ENCODE measurements at places on chromosomes 11 and 22.

DNA sequence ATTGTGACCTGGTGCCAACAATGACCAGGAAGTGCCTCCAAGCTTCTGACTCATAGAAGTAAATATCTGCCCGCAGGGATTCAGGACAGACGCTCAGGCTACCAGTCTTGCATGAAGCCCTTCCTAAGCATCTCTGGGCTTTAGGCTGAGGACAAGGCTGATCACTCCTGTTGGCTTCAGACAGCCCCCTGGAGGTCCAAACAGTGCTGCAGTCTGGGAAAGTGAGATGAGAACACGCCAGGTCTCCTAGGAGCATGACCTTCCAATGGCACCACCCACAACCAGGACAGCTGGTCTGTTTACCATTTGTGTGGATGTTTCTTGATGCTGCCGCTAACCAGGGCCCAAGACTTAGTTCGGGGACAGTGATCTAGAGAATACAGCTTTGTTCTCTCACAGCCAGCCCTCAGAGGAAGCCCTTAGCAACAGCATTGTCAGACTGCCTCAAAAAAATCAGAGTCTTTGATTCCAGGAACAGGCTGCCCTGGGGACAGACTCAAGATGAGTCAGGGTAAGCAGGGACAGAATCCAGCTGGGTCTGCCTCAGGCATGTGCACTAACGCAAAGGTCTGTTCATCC, 111.2 kb downstream of the ZNF280B start:
- DNase-seq: no peak

GRCh38 chr11:119589001-119589400, 140.0 kb downstream of the NECTIN1 start:
- DNase-seq: no peak

DNA sequence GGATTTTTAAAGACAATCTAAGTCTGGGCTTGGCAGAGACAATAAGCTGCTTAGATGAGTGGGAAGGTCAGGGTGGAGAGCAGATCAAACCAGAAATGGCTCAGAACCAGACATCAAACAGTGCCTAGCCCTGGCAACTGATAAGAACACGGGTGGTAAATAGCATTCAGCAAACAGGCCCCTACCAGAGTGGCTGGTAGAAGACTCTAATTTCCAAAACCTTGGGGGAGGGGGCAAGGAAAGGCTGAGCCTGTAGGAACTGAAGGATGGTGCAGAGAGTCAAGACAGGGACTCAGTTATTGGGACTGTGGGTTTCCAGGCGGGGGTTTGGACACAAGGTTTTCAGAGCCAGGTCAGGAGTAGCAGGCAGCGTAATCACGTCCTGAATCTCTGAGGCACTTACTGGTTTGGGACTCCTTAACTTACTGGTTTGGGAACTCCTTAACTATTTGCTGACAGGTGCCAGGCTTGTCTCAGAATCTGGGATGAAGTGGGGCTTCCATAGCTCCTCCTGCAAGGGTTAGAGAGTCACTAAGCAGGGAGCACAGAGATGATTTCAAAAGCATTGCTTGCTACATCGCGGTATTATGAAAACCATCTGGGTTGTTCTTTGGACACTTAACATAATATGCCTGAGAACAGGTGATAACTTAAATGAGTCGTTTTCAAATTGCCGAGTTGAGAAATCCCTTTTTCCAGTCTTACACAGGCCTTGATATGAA, 5.7 kb upstream of the ABTB2 start:
- DNase-seq: no peak

DNA sequence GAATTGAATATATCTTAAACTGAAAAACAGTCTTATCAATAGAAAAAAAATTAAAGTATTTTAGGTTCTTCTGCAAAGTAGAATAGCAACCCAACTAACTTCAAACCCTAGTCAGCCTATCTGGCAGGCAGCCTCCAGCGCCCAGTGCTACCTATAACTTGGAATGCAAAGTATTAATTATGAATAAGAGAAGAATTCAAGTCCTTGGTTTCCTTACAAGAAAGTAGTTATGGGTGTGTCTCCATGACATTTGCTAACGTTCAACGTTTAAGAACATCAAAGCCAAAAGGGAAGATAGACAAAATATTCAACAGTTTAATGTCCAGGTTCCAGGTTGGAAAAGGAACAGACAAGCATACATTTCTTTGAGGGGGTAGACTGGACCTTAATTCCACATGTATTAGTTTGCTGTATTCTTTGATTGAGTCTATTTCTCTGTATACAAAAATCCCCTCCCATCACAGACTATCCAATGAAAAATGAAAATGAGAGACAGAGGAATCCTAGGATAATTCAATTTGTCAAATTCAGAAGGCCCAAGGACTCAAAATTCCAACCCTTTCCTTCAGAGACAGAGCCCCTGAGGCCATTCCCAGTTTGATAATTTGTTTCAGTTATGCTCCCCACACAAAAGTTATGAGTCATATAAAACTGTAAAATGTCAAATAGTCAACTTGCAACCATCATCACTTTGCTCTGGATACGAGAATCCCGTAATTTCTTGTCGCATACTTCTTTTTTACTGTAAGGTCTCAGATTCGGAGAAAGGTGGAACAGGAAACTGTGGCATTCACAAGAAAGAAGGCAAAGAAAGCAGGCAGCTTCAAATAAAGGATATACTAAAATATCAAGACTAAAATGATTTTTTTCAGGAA, 83.7 kb upstream of the CHRM4 start:
- DNase-seq: no peak

- no peak for DNase-seq
Measured at GRCh38 chr11:115959081-115959486, 454.9 kb upstream of the CADM1 start.

- DNase-seq: no peak
Measured at GRCh38 chr11:120675171-120675570, 163.6 kb downstream of the GRIK4 start.

DNA sequence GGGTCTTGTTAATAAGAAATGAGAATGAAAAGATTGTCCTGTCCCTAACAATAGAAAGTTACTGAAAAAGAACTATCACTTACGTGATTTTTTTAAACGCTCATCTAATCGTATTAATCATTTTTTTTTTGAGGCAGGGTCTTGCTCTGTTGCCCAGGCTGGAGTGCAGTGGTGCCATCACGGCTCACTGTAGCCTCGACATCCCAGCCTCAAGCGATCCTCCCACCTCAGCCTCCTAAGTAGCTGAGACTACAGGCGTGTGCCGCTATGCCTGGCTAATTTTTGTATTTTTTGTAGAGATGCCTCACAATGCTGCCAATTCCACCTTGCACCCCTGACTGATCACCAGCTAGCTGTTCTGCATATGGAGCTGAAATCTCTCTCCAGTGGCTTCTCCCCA, 15.7 kb downstream of the PDGFB start:
- DNase-seq: no peak

DNA sequence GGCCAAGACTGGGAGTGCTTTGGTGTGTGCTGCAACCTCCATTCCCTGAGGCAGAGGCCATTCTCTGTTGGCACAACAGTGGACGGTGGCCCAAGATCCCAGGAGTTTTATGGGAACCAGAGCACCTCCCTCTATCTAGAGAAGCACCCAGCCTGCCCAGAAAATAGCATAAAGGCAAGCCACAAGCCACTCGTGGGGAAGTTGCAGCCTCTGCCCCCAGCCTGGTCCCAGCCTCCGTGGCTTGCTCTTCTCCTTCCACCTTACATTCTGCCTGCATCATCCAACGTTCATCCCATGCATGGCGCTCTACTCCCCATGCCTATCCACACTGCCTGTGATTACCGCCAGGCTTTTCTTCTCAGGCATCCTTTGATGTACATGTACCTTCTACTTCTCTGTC, 15.8 kb downstream of the IL17RA start:
- DNase-seq: no peak

DNA sequence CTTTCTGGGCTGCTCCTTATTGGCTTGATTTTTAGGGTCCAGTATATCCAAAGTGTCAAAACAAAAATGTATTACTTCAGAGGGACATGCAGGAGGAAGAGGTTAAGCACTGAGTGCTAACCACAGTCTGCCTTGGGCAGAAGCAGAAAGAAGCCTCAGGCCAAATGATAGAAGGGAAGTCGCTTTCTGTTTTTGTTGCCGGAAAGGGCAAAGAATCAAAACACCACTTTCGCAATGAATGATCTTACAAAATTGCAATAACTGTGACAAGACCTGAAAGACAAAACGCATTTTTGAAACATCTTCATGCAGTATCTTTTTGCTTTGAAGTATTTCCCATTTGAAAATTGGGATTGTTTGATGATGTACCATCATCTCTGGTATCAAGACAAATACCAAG, 70.1 kb upstream of the PICALM start:
- DNase-seq: no peak

DNA sequence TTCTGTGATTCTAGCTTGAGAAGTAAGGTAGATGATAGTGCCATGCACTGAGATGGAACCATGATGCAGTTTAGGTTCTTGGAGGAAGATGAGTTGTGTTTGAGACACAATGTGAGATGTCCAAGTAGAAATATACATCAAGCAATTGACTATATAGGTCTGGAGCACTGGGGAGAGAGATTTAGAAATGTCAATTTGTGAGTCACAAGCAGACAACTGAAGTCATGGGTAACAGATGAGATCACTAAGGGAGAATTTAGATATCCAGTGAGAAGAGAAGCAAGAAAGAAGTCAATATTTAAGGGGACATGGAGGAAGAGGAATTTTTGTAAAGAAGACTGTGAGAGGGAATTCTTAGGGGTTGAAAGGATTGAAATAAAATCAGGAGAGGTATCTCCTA, 65.1 kb upstream of the RRAS2 start:
- no peak for DNase-seq

DNA sequence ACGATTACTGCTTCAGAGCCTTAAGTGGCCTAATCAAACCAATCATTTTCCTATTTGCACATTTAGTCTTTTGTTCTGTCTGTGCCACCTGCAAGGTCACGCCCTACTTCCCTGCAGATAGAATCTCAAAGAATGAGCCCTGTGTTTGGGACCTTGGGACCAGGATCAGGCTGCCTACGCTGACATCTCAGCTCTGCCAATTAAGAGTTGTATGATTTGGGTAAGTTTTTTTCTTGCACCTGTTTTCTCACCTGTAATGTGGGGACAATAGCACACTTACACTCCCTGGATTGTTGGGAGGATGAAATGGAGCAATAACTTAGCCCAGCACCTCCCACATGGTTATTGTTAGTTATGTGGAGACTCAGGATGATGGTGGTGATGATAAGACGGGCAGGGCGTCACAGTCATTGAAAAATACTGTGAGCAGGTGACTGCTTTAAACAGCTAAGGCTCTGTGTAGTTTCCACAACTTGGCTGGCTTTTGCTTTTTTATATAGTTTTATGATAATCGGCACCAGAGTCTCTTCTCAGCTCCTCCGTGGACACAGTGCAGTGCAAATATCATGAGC, 155.0 kb downstream of the ADAMTS15 start:
- no peak for DNase-seq

DNA sequence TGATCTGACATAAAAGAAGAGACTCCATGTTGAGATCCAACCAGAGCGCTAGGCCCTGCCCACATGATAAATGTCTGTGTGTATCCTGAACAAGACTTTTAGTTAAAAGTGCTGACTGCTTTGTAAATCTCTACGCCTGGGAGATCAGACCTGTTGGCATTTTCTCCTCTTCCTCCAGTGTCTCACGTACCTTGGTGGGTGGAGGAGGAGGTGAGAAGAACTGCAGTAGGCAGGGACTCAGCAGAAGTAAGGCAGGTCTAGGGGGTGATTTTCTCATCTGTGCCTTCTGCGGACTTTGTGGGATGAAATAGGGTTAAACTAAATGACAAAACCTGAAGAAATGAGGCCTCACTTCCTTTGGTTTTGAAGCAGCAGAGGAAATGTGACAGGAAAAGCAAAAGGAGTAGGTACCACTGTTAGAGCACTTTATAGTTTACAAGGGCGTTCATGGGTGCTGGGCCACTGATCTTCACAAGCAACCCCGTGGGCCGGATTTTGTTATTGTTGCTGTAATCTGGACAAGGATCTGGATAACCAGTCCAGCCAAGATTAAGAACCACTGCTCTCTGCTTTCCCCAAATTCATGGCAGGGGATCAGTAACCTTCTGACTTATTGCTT, 36.7 kb upstream of the PLET1 start:
- DNase-seq: peak; percentile 55

DNA sequence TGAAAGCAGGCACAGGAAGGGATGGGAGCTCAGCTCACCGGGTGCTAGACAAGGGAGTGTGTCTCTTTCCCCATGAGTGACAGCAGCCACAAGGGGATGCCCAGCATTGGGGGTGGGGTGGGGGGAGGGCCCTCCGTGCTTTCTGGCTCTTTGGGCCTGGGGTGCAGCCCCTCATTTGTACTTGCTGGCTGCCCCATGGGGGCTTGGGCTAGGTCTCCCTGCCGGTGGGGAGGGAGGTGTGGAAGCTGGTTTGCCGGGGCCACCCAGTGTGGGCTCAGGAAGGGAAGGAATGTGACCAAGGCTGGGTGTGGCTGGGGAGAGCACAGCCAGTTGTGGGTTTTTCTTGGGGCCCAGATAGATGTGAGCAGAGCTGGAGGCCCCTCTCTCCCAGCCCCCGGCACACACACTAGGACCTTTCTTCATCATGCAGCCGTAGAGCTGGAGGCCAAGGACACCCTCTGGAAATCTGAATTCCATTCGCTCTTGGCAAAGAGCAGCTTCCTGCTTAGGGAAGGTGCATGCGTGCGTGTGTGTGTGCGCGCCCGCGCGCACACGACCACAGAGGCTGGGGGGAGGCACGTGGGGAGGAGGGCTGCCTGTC, 25.8 kb downstream of the KCNQ1OT1 start:
- peak; percentile 10 for DNase-seq

GRCh38 chr11:83816572-83817187, 530.5 kb upstream of the CCDC90B start:
- no peak for DNase-seq

GRCh38 chr11:76918941-76919386, 58.2 kb downstream of the ACER3 start:
- DNase-seq: no peak

GRCh38 chr11:11845551-11845950, 3.8 kb downstream of the USP47 start:
- DNase-seq: no peak

- DNase-seq: no peak
Measured at GRCh38 chr11:130798280-130798679, 118.0 kb downstream of the SNX19 start.

DNA sequence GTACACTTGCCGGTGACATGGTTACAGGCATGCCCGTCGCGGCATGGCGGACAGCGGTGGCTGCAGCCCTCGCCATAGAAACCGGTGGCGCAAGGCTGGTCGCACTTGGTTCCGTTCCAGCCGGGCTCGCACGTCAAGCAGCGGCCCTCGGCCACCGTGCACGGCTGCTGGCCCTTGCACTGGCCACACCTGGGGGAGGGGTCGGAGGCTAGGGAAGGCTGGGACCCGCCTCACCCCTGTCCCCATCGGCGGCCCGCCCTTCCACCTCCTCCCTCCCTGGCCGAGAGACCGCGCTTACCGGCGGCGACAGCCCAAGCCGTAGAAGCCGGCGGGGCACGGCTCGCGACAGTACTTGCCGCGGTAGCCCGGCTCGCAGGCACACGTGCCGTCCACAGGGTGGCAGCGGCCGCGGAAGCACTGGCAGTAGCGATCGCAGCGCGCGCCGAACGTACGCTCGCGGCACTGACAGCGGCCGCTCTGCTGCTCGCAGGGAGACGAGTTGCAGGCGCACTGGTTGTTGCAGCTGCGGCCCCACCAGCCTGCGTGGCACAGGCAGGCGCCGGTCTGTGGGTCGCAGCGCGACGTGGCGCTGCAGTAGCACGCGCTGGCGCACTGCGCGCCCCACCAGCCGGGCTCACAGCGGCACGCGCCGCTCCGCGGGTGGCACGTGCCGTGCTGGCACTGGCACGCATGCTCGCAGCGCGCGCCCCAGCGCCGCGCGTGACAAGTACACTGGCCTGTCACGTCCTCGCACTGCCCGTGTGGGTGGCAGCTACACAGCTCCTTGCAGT, 6.7 kb downstream of the SCARF2 start:
- DNase-seq: peak; percentile 67

- no peak for DNase-seq
Measured at GRCh38 chr11:67027943-67028542, 5.1 kb downstream of the SYT12 start.
